Activated T-cell treated with anti-CD3 and anti-CD28 coated beads, Interleukin-2, amount 50 U/mL, for 72 hours (primary cell): ENCODE measurements at places on chromosomes 4 and X.

GRCh38 chr4:70746179-70746839 is 24.5 kb downstream of the RUFY3 start:
- no peaks in the 10 kb centered on the region for H3K36me3 ChIP-seq
- no peak overlapping the region for H3K4me3 ChIP-seq
- H3K27me3 ChIP-seq = no peaks in the 10 kb centered on the region
- no peak overlapping the region for H3K27ac ChIP-seq
- peaks cover 13% of the 10 kb centered on the region for H3K4me1 ChIP-seq
- DNase-seq = no peak

DNA sequence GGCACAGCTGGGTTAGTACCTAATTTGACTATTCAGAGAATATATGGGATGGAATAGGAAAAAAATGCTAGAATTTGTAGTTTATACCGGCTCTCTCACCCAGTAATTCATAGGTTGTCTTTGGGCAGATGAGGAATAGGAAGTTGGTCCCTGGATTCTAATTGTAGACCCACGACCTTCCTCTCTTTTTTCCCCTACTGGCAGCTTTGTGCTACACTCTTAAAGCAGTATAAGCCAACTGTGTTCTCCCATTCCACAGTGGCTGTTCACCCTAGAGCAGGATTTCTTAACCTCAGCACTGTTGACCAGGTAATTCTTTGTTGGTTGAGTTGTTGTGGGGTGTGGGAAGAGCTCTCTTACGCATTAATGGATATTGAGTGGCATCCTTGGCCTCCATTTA is 92.9 kb downstream of the FNIP2 start:
- H3K36me3 ChIP-seq = peaks cover 1% of the 10 kb centered on the region
- no peaks in the 10 kb centered on the region for H3K4me1 ChIP-seq
- no peak overlapping the region for H3K27ac ChIP-seq
- DNase-seq = no peak
- no peak overlapping the region for H3K4me3 ChIP-seq

GRCh38 chr4:125573368-125573767 is 258.6 kb downstream of the FAT4 start:
- H3K4me3 ChIP-seq = no peak overlapping the region
- H3K36me3 ChIP-seq = no peaks in the 10 kb centered on the region
- no peak overlapping the region for H3K27ac ChIP-seq
- no peaks in the 10 kb centered on the region for H3K27me3 ChIP-seq

- DNase-seq = no peak
- no peaks in the 10 kb centered on the region for H3K27me3 ChIP-seq
- no peaks in the 10 kb centered on the region for H3K4me1 ChIP-seq
- no peaks in the 10 kb centered on the region for H3K36me3 ChIP-seq
- H3K4me3 ChIP-seq = no peak overlapping the region
- no peak overlapping the region for H3K27ac ChIP-seq
Measured at GRCh38 chr4:168917138-168917779, 92.8 kb downstream of the CBR4 start.

DNA sequence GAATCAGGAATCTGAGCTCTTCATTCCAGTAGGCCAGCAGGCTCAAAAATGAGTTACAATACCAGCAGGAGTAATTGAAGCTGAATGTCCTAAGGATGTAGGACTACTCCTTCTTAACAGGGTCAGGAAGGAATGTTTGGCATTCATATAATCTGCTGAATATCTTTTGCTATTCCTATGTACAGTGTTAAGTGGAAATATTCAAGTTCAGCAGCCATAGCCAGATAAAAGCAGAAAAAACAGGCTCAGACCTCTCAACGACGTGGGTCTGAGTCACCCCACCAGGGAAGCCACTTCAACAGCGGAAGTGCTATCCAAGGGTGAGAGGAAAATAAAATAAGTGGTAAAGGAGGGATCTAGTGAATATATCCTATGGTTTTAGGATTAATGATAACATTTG is 577.0 kb downstream of the SPOCK3 start:
- no peaks in the 10 kb centered on the region for H3K27me3 ChIP-seq
- H3K4me3 ChIP-seq = no peak overlapping the region
- no peak for DNase-seq
- no peaks in the 10 kb centered on the region for H3K4me1 ChIP-seq

- DNase-seq = no peak
- H3K27me3 ChIP-seq = peaks cover 17% of the 10 kb centered on the region
- peaks cover 1% of the 10 kb centered on the region for H3K36me3 ChIP-seq
Measured at GRCh38 chr4:121740796-121741409, 24.1 kb downstream of the SMIM43 start.

- H3K4me3 ChIP-seq = peak overlapping the region; percentile 19
- DNase-seq = peak; percentile 18
- peaks cover 41% of the 10 kb centered on the region for H3K4me1 ChIP-seq
- peak overlapping the region; percentile 35 for H3K27ac ChIP-seq
Measured at GRCh38 chrX:9355739-9356138, 109.1 kb upstream of the TBL1X start.

- DNase-seq = no peak
- no peak overlapping the region for H3K4me3 ChIP-seq
- H3K4me1 ChIP-seq = no peaks in the 10 kb centered on the region
- no peaks in the 10 kb centered on the region for H3K36me3 ChIP-seq
- no peak overlapping the region for H3K27ac ChIP-seq
Measured at GRCh38 chr4:28421221-28421620, 1560.6 kb downstream of the STIM2 start.

GRCh38 chr4:84482564-84483563 is 16.2 kb downstream of the NKX6-1 start:
- H3K4me1 ChIP-seq = peaks cover 14% of the 10 kb centered on the region
- peak; percentile 34 for DNase-seq
- no peak overlapping the region for H3K27ac ChIP-seq

- H3K27ac ChIP-seq = no peak overlapping the region
- no peak for DNase-seq
- no peaks in the 10 kb centered on the region for H3K36me3 ChIP-seq
- no peaks in the 10 kb centered on the region for H3K4me1 ChIP-seq
- no peak overlapping the region for H3K4me3 ChIP-seq
Measured at GRCh38 chr4:162644346-162644745, 480.5 kb upstream of the FSTL5 start.

DNA sequence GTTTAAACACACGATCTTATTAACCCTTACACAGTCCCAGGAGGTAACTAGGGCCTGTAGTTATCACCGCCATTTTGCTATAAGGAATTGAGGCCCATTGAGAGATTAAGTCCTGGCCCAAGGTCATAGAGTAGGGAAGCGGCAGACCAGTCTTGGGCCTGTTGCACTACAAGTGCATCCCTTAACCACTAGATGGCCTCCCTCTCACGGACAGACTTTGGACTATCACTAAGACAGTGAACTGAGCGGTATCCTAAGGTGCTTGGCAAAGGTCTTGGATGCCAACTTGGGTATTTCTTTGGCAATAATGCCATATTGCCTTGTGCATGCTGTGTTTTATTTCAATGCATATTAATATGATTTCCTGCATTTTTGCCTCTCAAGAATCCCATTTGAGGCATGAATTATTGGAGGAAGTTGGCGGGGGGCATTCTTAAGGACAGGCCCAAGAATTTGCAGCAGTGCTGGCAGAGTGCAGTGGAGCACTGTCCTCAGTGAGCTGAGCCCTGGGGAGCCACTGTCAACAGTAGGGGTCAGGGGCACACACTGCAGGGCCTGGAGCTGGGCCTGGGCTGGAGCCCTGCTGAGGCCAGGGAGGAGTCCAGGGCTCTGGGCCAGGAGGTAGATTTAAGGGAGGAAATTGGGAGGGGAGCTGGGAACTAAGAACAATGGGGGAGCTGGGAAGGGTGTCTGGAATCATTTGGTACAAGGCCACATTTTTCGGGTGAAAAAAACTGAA is 147.4 kb downstream of the SMIM20 start:
- H3K4me1 ChIP-seq = peaks cover 24% of the 10 kb centered on the region
- H3K27ac ChIP-seq = no peak overlapping the region

DNA sequence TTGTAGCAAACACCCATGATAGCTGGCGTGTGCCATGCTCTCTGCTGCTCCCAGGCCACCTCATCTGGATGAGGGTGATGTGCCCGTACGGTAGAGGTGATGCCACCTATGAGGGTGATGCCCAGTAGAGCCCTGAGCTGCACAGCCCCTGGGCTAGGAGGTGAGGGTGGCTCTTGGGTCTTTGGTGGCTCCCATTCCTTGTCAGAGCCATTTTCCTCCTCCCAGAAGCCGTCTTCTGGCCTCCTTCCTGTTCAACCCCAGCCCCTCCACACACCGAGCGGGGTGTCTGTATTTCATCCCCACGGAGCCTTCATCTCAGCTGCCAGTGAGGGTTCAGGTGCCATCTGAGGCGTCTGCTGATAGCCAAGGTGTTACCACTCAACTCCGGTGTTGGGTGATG is 12.0 kb upstream of the TNIP2 start:
- H3K27me3 ChIP-seq = no peaks in the 10 kb centered on the region
- peaks cover 11% of the 10 kb centered on the region for H3K4me1 ChIP-seq
- no peak overlapping the region for H3K27ac ChIP-seq
- H3K4me3 ChIP-seq = no peak overlapping the region

DNA sequence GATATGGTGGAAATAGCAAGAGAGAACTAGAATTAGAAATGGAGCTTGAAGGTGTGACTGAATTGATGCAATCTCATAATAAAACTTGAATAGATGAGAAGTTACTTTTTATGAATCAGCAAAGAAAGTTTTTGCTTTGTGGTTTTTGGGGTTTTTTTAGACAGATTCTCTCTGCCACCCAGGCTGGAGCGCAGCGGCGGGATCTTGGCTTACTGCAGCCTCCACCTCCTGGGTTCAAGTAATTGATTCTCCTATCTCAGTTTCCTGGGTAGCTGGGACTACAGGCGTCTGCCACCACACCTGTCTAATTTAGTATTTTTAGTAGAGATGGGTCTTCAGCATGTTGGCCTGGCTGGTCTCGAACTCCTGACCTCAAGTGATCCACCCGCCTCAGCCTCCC is 23.7 kb upstream of the NEIL3 start:
- H3K27me3 ChIP-seq = no peaks in the 10 kb centered on the region
- no peak overlapping the region for H3K27ac ChIP-seq
- no peak for DNase-seq
- H3K36me3 ChIP-seq = no peaks in the 10 kb centered on the region
- no peak overlapping the region for H3K4me3 ChIP-seq
- peaks cover 8% of the 10 kb centered on the region for H3K4me1 ChIP-seq

GRCh38 chr4:153275380-153276276 is 68.9 kb upstream of the MND1 start:
- peaks cover 6% of the 10 kb centered on the region for H3K4me1 ChIP-seq
- H3K4me3 ChIP-seq = no peak overlapping the region
- H3K36me3 ChIP-seq = no peaks in the 10 kb centered on the region
- no peak overlapping the region for H3K27ac ChIP-seq
- DNase-seq = no peak

DNA sequence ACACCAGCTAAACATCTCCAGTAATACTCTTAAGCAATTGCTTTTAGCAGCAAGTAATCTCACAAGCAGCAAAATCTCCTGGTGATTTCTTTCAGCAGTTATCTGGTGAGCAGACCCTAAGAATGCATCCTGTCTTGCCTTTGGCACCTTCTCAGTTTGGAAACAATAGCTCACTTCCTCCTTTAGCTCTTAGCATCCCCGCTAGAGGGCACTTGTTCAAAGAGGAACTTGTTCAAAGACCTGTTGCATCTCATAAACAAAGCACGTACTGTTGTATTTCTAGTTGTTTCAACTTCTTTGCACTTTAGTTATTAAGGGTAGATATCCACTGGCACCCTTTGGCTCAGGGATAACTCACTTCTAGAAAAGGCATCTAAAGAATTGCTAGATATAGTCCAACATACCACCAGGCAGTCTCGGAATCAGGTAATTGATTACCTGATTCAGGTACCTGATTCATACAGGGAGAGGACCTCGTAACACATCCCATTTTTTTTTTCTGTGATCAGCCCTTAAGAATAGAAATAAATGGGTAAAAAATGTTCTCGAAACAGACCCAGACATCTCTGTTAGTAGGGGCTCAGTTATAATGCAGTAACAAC is 81.9 kb upstream of the QRFPR start:
- no peak overlapping the region for H3K27ac ChIP-seq
- H3K27me3 ChIP-seq = peaks cover 35% of the 10 kb centered on the region
- H3K4me3 ChIP-seq = no peak overlapping the region
- DNase-seq = peak; percentile 36

GRCh38 chr4:149933883-149934282 is 118.2 kb upstream of the IQCM start:
- DNase-seq = no peak
- no peak overlapping the region for H3K27ac ChIP-seq
- no peak overlapping the region for H3K4me3 ChIP-seq
- H3K27me3 ChIP-seq = peaks cover 9% of the 10 kb centered on the region
- no peaks in the 10 kb centered on the region for H3K4me1 ChIP-seq

DNA sequence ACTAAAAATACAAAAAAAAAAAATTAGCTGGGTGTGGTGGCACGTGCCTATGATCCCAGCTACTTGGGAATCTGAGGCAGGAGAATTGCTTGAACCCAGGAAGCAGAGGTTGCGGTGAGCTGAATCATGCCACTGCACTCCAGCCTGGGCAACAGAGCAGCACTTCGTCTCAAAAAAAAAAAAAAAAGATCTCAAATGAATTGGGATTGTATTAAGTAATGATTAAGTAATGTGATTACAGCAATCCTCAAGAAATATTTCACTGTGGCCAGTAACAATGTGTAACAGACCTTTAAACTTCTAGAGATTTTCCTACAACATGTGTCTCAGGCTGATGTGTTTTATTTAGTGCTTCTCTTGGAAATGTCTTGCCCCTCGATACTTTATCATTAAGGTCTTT is 46.8 kb downstream of the PKD2 start:
- DNase-seq = no peak
- no peaks in the 10 kb centered on the region for H3K27me3 ChIP-seq
- H3K27ac ChIP-seq = no peak overlapping the region
- no peaks in the 10 kb centered on the region for H3K4me1 ChIP-seq
- H3K36me3 ChIP-seq = peaks cover 1% of the 10 kb centered on the region
- no peak overlapping the region for H3K4me3 ChIP-seq

DNA sequence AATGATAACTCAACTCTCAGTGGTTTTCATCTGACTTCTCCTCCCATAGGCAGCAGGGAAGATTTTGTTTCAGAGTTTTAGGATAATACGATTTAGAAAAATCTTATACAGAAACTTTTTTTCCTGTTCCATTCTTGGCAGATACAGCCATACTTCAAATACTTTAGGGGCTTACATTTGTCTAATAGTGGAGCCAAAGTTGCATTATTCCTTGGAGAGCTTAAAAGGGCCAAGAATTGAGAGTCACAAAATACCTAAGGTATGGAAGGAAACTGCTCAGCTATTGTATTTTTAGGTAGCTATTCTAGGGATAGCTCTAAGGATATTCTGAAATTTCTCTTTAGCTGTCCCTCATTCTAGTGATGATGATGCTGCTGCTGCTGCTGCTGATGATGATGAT is 132.9 kb upstream of the PTCHD1 start:
- DNase-seq = no peak
- no peaks in the 10 kb centered on the region for H3K36me3 ChIP-seq
- no peak overlapping the region for H3K4me3 ChIP-seq
- no peak overlapping the region for H3K27ac ChIP-seq
- no peaks in the 10 kb centered on the region for H3K27me3 ChIP-seq
- no peaks in the 10 kb centered on the region for H3K4me1 ChIP-seq

DNA sequence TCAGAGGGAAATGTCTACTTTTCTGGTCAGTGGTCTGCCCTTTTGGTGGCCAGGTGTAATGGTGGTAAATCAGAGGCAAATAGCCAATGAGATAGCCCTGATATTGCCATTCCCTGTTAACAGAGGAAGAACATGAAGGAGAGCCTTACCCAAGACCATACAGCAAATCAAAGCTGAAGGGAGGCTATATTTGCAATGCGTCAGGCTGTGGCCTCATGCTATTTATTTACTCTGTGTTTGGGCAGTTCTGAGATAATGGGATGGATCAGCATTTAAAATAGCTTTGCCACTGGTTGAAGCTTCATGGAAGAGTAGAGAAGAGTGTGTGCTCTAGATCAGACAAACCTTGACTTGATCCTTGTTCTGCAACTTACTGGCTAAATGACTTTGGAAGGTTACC is 73.3 kb upstream of the MAML3 start:
- no peak overlapping the region for H3K27ac ChIP-seq
- no peaks in the 10 kb centered on the region for H3K4me1 ChIP-seq
- H3K4me3 ChIP-seq = no peak overlapping the region
